NCI-H146 (cell line): ENCODE measurements at places on chromosomes 13 and 19.

DNA sequence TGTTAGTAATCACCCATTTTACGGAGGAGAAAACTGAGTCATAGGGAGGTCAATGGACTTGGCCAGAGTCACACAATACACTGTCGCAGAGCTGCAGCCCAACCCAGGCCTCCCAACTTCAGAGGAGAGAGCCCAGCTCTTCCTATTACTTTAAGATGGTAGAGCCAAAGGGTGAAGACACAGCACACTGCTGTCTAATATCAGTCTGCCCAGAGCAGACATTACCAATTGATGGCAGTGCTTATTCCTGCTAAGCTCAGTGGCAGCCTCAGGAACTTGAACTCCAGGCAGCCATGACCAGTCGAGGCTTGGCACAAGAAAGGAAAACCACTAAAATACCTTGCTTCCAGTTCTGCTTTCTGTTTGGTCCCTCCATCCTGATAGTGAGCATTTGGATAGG is 18.4 kb downstream of the TMEM150B start:
- no peak for DNase-seq

DNA sequence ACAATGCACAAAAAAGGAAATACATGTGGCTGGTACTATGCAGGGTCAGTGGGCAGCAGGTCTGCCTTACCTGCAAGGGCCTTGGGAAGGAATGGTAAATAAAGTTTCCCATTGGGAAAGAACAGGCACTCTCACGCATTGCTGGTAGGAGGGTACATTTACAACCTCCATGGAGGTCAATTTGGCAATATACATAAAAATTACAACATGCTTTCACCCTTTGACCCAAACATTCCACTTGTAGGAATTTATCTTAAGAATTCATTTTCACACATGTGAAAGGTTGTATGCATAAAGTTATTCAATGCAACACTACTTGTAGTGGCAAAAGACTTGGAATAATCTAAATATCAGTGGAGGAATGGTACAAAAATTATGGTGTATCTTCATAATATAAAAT is 216.4 kb downstream of the DLEU7 start:
- DNase-seq = no peak

DNA sequence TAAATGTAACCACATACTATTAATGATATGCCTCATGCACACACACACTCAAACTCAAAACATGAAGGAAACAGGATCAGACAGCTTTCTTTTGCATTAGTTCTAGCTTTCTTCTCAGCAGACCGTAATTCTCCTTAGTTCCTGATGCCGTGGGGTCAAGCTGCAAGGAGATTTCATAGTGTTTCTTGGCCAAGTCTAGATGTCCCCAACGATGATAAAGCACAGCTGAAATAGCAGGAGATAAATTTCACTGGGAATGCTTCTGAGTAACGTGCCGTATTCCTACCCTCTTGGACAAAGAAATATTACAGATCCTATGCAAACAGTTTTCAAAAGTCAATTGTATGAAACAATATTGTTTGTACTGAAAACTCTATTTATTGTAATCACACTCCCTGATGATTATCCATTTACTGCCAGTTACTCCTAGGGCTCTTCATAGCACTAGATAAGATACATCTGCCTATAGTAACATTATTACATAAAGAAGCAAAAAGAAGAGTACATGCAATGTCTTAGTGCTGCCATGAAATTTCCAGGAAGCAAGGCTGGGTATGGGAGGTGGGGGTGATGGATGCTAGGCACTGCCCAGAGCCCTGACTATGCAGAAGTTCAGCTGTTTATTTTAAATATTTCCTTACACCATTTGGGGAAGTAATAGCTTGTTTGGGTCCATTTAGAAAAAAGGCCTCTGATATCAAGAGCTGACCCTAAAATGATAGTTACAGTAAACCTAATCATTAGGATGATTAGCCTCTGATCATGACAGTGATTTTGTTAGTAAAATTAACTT is 16.5 kb upstream of the GGACT start:
- no peak for DNase-seq

DNA sequence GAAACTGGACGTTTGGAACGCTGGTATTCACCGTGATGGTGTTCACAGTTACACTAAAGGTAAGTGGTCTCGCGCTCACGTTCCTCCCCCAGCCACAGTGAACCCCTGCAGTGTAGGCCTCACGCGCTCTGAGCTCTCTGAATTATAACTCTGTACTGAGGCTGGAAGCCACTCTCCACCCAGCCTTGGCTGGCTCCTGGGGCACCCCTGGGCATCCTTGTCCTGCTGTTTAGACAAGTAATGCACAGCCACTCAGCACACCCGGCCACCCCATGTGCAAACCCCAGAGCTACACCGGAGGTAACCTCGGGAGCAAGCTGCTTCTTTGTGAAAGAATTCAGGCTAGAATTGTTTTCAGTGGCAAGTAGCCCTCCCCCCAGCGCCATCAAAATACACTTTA is 97.3 kb upstream of the MCF2L start:
- DNase-seq = no peak

GRCh38 chr13:101752432-101752831 is 300.0 kb downstream of the ITGBL1 start:
- no peak for DNase-seq

GRCh38 chr13:111561091-111561781 is 240.8 kb downstream of the TEX29 start:
- peak; percentile 89 for DNase-seq

DNA sequence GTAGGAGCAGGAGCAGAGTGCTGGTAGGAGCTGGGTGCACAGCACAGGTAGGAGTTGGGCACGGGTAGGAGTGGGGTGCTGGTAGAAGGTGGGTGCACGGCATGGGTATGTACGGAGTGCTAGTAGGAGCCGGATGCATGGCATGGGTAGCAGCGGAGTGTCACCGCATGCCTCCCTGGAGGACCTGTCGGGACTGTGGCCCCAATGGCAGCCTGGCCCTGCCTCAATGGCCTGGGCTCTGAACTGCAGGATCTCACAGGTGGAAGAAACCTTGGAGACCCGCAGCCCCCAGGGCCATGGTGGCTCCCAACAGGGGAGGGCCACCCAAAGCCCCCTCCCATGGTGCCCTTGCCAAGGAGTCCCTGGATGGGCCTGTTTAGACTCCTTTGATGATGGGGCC is 1146.0 kb downstream of the UQCRFS1 start:
- no peak for DNase-seq

- DNase-seq = no peak
Observed at GRCh38 chr19:2201473-2202148, 34.5 kb downstream of the PLEKHJ1 start.

GRCh38 chr13:72462166-72462565 is 265.3 kb downstream of the MZT1 start:
- no peak for DNase-seq

- DNase-seq = no peak
Observed at GRCh38 chr19:17419154-17419620, 660 bp upstream of the MVB12A start.

DNA sequence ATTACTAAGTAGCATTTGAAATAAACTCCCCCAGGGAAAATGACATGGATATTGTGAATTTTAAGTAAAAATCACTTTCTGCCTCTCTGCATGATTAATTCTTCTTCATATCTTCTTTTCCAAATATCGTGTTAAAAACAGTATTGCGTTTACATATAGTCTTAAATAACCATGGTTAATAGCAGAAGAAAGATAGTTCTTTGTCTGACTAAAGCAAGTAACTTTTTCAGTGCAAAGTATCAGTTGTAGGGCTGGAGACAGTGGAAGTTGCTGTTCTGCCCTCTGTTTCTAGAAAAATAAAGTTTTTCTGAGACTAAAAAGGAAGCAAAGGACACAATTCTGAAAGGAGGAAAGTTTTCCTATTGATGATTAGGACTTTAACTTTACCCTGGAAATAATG is 330.2 kb downstream of the NDFIP2 start:
- no peak for DNase-seq

DNA sequence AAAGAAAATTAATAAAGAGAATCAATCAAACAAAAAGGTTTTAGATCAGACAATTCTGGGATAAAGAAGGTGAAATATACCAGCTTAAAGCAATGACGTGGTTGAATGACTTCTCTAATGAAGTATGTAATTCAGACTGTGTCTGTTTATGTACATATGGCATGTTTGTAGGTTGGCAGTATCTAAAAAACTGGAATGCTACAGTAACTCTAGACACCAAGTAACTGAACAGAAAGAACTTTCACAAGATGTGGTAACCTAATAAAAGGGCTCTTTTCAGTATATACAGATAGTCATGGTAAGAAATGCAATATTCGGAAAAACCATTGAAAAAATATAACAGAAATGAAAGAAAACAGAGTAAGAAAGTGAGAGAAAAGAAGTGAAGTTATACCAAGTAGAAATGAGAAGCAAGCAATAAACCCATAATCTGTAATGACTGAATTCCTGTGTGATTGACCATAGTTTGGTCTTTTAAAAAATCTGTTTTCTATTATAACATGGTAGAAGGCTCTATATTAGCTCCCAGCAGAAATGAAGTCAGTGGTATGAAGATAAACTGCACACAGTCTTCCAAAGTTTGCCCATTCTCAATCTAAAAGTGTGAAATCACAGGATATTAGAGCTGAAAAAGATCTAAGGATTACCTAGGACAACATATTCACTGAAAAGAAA is 31.4 kb downstream of the ELF1 start:
- DNase-seq = no peak

GRCh38 chr13:43431841-43432240 is 354.9 kb downstream of the ENOX1 start:
- DNase-seq = no peak

GRCh38 chr13:98803111-98803561 is 50.7 kb upstream of the SLC15A1 start:
- no peak for DNase-seq

GRCh38 chr19:29542776-29543175 is 17.0 kb downstream of the VSTM2B start:
- no peak for DNase-seq

- DNase-seq = no peak
Observed at GRCh38 chr13:105971738-105972137, 563.7 kb downstream of the EFNB2 start.

DNA sequence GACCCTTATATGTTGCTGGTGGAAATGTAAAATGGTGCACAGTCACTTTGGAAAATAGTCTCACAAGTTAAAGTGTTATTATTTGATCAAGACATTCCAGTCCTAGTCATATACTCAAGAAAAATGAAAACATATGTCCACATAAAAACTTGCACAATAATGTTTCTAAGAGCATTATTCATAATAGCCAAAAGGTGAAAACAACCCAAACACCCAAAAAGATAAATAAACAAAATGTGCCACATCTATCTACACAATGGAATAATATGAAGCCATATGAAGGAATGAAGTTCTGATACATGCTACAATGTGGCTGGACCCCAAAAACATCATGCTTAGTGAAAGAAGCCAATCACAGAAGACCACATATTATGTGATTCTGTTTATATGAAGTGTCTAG is 14.4 kb upstream of the AKAP8 start:
- no peak for DNase-seq

DNA sequence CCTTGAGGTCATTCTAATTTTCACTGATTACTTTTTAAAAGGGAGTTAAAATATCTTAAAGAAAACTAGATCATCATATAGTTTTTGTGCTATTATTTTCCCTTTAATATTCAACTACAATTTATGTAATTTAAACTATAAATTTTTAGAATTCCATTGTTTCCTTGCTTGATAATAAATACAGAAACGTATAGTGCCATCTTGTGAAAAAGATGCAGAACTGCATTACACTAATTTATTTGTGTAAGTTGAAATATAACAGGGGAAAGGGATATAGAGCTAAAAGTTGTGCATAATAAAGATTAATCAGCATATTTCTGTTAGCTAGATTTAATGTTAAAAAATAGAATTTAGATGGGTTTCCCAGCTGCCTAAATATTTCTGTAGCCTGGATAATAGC is 61.5 kb upstream of the TDRD3 start:
- DNase-seq = peak; percentile 16

- DNase-seq = peak; percentile 26
Observed at GRCh38 chr19:49058562-49058961, 1.0 kb upstream of the CGB7 start.

- DNase-seq = peak; percentile 22
Observed at GRCh38 chr13:99083981-99084380, 106.1 kb upstream of the DOCK9 start.

DNA sequence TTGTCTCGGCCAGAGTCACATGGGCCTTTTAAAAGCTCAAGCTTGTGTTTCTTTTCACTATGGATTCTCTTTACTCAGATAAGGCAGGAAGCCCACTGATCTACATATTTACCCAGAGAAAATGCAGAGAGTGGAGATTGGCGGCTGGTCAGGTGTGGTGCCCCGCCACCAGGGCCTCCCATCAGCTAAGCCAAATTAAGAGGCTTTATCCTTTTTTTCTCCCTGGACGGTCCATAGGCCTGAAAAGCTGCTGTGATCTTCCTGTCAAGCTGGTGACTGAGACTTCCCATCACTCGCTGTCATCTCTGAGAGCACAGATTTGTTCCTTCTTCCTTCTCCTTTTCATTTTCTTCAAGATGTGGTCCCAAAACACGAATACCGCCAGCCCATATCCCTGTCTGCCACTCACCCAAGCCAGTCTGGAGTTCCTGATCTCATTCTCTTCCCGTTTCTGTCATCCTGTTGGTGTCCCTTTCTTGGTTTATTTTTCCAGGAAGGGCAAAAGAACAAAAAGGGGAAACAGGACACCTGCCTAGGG is 1.9 kb downstream of the SAFB start:
- no peak for DNase-seq

GRCh38 chr13:39370048-39370447 is 232.9 kb downstream of the LHFPL6 start:
- DNase-seq = no peak

DNA sequence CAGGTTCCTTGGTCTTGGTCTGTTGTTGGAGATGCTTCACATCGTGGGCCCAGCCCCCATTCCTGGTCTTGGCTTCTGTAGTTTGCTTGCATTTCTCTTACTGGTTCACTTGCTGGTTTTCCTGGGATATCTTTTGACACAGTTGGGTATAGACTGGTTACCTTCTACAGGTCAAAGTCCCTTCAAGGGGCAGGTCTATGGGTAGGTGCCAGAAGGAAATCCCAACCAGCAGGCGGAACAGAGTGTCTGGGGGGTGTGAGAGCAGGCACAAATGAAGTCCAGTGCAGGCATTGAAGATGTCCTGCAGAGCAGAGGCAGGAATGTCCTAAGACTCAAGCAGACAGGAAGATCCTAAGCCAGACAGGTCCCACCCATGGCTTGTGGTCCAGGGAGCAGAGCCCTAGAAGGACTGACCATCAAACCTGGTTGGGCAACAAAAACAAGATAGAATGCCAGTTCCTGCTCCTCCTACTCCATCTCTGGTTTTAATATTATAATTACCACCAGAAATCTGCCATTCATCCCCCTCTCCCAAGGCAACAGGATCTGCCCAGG is 17.7 kb upstream of the WASF3 start:
- no peak for DNase-seq

- peak; percentile 20 for DNase-seq
Observed at GRCh38 chr19:12834976-12835757, 788 bp upstream of the RTBDN start.
